ENCODE measurements at places on chromosomes 1 and 21.

DNA sequence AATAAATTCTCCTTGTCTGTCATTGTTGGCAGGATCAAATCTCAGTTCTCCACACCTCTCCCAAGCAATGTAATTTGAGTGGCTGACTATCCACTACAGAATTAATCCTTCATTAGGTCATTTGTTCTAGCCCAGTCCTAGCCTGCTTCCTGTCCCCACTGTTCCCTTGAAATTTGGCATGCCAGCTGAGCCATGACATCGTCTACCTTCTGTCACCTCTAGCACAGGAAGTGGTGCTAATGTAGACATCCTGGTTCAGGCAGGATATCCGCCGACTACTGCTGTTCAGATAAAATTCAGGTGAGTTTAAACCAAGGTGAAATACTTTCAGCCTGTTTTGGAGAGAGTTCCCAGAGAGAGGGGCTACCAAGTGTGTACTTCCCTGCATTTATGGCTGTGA, 5.9 kb downstream of the CHRM3 start:
- DNase-seq, result no peak

- no peak for DNase-seq
Observed at GRCh38 chr21:45927851-45928850, 53.4 kb upstream of the COL6A1 start.

DNA sequence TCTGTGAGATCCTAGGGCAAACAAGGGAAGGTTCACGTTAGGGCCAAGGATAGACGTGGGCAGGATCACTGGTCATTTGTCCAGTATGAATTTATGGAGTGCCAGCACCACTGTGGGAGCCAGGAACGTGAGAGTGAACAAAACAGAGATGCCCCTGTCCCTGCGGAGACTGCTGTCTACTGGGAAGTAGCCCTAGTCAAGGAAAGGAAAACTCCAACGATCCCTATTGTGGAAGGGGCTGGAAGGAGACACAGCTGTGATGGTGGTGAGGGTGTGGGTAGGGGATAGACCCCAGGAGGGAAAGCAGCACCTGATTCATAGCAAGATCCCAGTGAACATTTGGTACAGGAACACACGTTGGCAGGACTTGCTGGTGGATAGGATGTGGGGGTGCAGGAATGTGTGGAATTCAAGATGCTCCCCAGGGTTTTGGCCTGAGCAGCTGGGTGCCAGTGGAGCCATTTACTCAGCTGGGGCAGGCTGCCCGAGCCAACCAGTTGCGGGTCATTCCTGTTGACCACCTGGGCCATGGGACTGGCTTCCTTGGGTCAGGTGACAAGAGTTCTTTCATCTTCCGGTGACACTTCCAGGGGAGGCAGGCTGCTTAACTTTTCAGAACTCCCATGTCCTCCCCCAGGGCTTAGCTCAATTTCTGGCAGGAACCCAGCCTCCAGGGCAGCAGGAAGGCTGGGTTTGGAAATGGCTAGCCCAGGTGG, 1.2 kb upstream of the ATP13A2 start:
- peak; percentile 52 for DNase-seq

DNA sequence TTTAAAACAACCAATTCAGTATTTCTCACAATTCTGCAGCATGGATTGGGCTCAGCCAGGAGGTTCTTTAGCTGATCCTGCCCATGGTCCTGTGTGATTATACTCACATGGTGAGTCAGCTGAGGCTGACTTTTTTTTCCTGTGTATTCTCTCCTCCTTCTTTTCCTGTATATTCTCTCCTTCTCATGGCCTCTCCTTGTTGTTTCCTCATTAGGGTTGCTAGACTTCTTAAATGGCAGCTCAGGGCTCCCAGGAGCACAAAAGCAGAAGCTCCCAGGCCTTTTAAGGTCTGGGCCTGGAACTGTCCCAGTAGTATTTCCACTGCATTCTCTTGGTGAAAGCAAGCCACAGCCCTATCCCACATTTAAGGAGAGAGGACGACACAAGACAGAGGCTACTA, 26.8 kb downstream of the VANGL1 start:
- no peak for DNase-seq

DNA sequence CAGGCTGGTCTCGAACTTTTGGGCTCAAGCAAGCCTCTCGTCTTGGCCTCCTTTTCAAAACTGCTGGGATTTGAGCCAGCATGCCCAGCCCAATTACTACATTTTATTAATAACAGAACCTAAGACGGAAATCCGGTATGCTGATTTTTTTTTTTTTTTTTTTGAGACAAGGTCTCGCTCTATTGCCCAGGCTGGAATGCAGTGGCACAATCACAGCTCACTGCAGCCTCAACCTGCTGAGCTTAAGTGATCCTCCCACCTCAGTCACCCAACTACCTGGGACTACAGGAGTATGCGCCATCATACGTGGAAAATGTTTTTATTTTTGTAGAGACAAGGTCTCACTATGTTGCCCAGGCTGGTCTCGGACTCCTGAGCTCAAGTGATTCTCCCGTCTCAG, 20.2 kb downstream of the ACBD3 start:
- no peak for DNase-seq

DNA sequence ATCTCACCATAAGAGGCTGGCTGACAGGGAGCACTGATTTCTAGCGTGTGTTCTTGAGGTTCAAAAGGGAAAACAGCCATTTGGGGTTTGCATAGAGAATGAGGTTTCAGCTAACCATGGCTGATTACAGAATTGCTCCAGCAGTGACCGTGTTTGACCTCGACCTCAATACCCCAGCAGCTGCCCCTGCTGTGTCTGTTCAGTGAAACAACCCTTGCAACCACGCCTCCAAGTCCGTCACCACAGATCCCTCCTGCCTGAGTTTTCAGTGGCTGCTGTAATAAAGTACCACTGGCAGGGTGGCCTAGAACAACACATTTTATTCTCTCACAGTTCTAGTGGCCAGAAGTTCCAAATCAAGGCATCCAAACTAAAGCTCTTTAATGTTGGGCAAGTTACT, 147.7 kb downstream of the HUNK start:
- DNase-seq, result no peak

DNA sequence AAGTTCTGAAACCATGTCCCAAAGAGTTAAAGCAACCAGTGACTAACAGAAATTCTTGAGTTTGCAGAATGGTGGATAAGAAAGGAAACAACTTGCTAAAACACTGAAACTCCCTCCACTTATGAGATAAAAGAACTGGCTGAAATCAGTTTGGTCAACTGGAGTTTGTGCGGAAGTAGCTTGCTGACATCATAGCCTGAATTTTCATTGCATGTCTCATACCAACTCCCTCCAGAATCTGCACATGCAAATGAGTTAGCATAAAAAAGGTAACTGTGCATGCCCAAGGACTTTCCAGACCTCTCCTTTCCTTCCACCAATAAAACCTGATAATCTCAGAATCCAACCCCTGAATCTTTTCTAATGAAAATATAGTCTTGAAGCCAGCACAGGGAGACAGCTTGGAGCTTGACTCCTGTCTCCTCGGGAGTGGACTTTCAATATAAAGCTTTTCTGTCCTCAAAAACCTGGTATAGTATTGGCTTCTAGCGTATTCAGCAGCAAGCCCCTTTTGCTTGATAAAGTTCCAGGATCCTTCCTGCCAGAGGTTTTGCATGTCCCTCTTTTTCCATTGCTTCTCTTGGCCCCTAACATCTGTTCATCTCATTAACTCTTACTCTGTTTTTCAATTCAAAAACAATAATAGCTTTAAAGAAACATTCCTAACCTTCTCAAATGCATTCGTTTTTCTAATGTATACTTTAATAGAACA, 785.8 kb upstream of the ADGRL4 start:
- DNase-seq, result no peak

- DNase-seq, result no peak
Observed at GRCh38 chr1:17909634-17910033, 154.5 kb downstream of the ACTL8 start.

DNA sequence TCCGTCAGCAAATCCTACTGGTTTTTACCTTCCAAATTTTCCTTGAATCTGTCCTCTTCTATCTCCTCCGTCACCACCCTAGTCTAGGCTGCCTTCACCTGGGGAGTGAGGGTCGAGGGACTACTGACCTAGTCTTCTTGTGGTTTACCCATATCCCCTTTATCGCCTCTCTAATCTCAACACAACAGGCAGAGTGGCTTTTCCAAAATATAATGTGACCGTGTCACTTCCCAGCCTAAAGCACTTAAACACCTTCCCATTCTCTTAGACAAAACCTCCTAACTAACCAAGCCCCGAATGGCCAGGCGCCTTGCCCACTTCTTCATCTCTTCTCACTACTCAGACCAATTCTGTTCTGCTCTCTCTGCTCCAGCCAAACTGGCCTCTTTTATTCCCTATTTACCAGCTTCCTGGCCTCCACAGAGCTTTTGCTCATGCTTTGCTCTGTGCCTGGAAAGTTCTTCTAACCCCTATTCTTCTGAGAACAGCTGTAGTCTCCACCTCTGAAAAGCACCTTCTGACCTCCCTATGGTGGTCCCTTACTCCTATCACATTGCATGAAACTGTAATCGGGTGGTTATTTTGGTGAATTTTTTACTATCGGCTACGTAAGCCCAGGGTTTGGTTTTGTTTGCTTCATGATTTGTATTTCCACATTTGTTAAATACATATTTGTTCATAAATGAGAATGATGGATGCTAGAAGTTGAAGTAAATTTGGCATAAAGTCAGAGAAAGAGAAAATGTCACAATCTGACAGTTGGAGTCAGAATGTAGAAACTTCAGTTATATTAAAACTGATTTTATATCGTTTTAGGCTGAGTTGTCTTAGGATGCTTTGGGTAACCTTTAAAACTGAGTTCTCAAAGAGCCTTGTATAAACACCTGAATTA, 1.2 kb upstream of the NBPF1 start:
- DNase-seq, result no peak

GRCh38 chr1:224786533-224787250, 142.8 kb upstream of the DNAH14 start:
- DNase-seq, result no peak

DNA sequence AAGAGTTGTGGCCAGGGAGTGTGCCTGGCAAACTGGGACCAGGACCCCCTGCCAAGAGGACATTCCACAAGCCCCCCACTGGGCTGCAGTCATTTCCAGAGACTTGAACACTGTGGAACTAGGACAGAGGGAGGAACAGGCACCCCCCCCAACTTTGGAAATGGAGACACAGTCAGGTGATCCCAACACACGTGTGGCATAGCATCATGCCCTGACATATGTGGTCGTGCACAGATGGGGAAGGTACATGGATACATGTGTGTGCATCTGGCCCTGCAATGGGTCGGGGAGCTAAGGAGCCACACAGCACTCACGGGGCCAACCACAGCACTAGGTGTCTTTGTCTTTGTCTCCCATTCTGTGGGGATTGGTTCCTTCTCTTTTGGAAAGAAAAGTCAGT, 6.6 kb upstream of the TFF3 start:
- DNase-seq, result no peak

- DNase-seq, result no peak
Observed at GRCh38 chr1:116514708-116515525, 55.9 kb downstream of the CD58 start.

- DNase-seq, result peak; percentile 35
Observed at GRCh38 chr1:243903041-243903440, 53.0 kb upstream of the AKT3 start.

- peak; percentile 11 for DNase-seq
Observed at GRCh38 chr1:154325583-154326545, 539 bp downstream of the ATP8B2 start.

DNA sequence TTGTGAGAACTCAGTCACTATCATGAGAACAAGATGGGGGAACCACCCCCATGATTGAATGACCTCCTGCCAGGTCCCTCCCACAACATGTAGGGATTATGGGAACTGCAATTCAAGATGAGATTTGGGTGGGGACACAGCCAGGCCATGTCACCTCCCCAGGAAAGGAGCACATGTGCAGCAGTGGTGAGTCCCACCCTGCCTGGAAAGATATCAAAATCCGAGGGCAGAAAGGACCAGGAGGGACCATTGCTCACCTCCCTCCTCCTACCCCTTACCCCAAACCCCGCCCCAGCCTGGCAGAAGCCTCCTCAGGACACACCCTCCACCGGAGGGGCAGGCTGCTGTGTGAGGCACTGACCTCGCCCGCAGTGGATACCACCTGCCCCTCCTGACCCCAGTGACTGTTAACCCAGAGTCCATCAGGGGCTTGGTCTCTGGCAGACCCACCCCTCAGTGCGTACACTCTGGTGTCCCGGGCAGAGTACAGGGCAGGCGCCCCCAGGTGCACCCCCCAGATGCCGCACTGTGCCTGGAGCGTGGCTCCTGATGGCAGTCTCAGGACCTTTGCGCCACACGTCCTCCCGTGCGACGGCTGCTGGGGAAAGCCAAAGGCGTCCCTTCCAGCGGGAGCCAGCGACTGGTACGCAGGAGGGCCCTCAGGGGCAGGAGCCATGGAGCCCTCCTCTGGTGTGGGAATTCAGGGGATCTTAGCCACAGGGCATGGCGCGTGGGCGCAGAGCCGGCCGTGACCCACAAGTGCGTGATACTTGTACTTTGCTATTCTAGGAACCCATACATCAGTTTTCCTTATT, 20.9 kb downstream of the PDXK start:
- DNase-seq, result no peak

- no peak for DNase-seq
Observed at GRCh38 chr1:239882967-239883366, 208.7 kb upstream of the FMN2 start.

- no peak for DNase-seq
Observed at GRCh38 chr1:145758116-145758515, 38.8 kb downstream of the CD160 start.

DNA sequence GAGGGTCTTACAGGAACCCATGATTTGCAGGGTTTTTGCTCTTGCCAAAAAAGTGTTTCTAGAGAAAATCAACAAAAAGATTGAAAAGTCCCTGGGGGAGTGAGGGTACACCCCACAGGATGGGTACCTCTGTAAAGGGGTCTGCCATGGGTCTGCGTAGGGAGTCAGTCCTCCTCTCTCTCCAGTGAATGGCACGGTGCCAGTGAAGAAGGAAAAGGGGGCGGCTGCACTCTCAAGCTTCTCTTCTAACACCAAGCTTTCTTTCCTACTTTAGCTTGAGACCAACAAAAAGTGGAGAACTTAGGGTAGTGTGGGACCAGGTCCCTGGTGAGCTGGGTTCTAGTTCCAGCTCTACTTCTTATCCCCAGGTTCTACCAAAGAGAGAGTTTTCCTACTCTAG, 87.4 kb downstream of the GLUL start:
- no peak for DNase-seq

DNA sequence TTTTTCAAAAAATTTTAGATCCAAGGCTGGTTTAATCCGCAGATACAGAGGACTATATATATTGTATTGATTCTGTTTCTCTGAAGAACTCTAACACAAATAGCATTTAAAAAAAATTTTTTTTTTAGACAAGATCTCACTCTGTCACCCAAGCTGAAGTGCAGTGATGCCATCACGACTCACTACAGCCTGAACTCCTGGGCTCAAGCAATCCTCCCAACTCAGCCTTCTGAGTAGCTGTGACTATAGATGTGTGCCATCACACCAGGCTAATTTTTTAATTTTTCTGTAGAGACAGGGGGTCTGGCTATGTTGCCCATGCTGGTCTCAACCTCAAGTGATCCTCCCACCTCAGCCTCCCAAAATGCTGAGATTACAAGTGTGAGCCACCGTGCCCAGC, 3.0 kb downstream of the ANKRD45 start:
- no peak for DNase-seq

- no peak for DNase-seq
Observed at GRCh38 chr21:42524341-42525028, 10.8 kb downstream of the SLC37A1 start.

- peak; percentile 63 for DNase-seq
Observed at GRCh38 chr1:28163496-28164161, 12.9 kb downstream of the PTAFR start.
